ENCODE measurements at places on chromosomes 12 and 14. TPM values are rescaled to one million over a fixed set of nuclear protein-coding genes. Genes with fewer than 3 reads are reported as not detected.

KRT75 gene
- total RNA-seq: not detected

KRT86 gene
- 0.13 TPM for total RNA-seq

PMCH gene
- total RNA-seq: not detected

GUCY2C gene
- not detected for total RNA-seq

EPYC gene
- total RNA-seq: not detected

ENTPD5 gene
- 8.1 TPM for total RNA-seq

OAS2 gene
- 5.9 TPM for total RNA-seq

CELA1 gene
- total RNA-seq: not detected

- DNase-seq: no peak
These were observed 246.3 kb upstream of the CLEC14A start for GRCh38 chr14:38502239-38502638.

GRCh38 chr14:24308342-24309124 is 756 bp upstream of the CIDEB start:
- no peak for DNase-seq

GRCh38 chr14:55545779-55546178 is 34.2 kb upstream of the KTN1 start:
- no peak for DNase-seq

- no peak for DNase-seq
These were observed 44.4 kb upstream of the PPP2R5C start for GRCh38 chr14:101716956-101717662.

DNA sequence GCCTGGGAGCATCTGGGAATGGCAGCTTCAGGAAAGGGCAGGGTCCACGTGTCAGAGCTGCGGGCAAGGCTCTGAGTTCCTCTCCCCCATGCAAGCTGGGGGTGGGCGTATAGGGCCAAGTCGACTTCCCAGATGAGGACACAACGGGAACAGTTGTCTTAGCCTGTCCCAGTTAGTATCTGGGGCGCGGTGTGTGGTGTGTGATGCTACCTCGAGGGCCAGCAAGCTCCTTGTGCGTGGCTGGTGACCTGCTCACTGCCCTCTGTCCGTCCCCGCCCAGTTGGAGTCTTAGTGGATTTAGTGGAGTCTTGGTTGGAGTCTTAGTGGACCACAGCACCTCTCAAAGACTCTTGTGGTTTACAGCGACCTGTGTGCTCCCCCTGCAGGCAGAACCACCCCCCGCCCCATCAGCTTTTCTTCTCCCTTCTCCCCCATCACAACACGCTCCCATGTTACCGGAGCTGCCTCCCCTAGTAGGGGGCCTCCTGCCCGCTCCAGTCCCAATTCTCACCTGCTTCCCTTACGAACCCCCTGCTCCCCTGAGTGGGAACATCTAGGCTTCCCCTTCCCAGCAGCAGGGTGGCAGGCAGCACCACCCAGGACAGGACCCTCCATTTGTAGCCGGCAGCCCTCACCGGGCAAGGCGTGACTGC is 8.7 kb downstream of the ASPG start:
- no peak for DNase-seq

- no peak for DNase-seq
These were observed 168.8 kb downstream of the KIF26A start for GRCh38 chr14:104307246-104307626.

- DNase-seq: no peak
These were observed 128.0 kb downstream of the CCDC91 start for GRCh38 chr12:28318273-28318672.

- DNase-seq: no peak
These were observed 100.7 kb downstream of the CNTN1 start for GRCh38 chr12:40792792-40793386.

GRCh38 chr12:88181881-88182280 is 39.8 kb downstream of the TMTC3 start:
- no peak for DNase-seq

GRCh38 chr14:84090837-84091236 is 1439.1 kb upstream of the FLRT2 start:
- DNase-seq: no peak

DNA sequence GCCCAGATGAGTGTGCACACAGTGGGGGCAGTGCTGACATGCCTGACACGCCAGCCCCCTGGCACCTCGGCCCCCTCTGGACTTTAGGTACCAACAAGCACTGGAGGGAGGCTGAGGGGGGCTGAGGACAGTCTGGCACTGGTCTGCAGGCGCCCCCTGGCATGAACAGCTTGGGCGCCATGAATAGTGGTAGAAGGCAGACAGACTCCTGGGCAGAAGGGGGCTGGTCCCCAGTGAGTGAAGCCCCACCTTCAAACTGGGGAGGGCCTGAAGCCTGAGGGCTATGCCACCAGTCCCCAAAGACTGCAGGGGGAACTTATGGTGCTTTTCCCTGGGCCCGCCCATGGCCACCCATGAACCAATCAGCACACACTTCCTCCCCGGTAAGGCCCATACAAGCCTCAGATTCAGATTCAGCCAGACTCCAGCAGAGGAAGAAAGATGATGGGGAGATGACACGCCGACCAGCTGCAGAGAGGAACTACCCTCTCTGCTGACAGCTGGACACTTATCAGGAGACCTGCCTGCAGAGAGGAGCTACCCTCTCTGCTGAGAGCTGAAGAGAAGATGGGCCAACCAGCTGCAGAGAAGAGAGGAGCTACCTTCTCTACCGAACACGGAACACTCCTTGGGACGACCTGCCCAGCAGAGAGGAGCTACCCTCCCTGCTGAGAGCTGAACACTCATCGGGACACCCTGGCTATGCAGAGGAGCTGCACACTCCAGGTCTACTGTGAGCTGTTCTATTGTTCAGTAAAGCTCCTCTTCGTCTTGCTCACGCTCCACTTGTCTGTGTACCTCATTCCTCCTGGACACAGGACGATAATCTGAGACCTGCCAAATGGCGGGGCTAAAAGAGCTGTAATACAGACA is 324.5 kb downstream of the PCNX1 start:
- no peak for DNase-seq

- DNase-seq: no peak
These were observed 84.1 kb upstream of the PLEKHA5 start for GRCh38 chr12:19045426-19045825.

Measured in thyroid gland (tissue), 4 donors.